DND-41 (cell line): ENCODE measurements at places on chromosomes 2 and 18.

- DNase-seq: no peak
These were observed 78.0 kb downstream of the UPP2 start for GRCh38 chr2:158179660-158180059.

GRCh38 chr2:139730197-139730596 is 950.0 kb upstream of the NXPH2 start:
- DNase-seq: no peak

DNA sequence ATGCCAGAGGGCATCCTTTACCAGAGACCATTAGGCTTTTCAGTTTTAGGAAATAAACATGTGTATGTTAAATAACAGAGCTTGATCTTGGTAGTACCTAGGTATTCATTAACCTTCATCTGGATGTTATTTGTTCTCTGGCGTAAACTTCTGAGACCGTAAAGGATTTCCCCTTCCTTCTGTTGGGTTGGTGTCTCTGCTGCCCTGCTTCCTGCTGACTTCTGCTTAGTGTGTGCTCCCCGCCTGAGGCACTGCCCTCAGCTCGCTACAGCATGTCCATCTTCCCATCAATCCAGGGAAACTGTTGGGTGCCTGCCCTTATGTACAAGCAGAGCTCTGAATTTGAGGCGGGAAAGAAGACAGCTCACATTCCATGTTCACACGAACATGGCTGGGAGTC is 177.9 kb downstream of the TPGS2 start:
- DNase-seq: no peak

GRCh38 chr2:134360745-134361487 is 107.0 kb downstream of the MGAT5 start:
- no peak for DNase-seq

GRCh38 chr2:219177552-219178376 is at the start of gene RETREG2:
TSS of gene RETREG2 (plus strand) at chr2:219178275. CDS start at chr2:219178353, 78 bp downstream.
- peak; percentile 83 for DNase-seq

DNA sequence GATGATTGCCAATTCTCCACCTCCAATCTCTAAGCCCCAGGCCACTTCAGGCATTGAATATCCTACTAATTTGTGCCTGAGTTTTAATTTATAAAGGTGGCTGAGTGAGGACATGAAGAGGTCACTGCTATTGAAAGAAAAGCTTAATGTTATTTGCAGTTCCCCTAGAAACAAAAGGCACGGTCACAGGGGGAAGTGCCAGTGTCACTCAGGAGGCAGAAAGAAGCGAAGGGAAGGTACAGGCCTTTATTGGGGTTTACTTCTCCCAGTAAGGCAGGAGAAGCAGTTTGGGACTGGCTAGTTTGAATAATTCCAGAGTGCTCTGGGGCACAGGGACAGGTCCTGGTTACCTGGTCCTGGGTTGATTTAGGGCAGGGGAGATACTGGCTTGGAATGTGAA is 1.7 kb upstream of the ABHD1 start:
- DNase-seq: no peak

- DNase-seq: no peak
These were observed 328.1 kb downstream of the SLC8A1 start for GRCh38 chr2:40123746-40124145.

- no peak for DNase-seq
These were observed 594.3 kb upstream of the NETO1 start for GRCh38 chr18:73462092-73462491.

GRCh38 chr2:213766465-213766901 is 482.2 kb downstream of the SPAG16 start:
- peak; percentile 15 for DNase-seq

DNA sequence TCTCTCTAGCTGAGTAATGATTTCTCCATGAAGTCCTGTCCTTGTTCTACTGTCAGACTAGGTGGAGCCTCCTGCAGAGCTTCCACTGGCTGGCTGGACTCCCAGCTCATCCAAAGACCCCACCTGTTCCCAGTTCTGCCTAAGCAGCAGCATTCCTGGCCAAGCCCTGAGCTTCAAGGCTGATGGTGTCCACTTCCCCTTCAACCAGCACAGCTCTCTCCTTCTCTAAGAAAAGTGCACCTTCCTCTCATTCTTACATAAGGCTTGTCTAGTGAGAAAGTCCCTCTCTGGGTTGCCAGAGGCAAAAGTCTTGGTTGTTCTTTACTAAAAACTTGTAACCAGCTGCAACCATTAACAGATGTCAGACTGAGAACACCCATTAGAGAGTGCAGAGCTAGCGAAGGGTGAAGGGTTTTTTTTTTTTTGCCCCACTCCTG is 58.9 kb downstream of the CXCR4 start:
- no peak for DNase-seq

DNA sequence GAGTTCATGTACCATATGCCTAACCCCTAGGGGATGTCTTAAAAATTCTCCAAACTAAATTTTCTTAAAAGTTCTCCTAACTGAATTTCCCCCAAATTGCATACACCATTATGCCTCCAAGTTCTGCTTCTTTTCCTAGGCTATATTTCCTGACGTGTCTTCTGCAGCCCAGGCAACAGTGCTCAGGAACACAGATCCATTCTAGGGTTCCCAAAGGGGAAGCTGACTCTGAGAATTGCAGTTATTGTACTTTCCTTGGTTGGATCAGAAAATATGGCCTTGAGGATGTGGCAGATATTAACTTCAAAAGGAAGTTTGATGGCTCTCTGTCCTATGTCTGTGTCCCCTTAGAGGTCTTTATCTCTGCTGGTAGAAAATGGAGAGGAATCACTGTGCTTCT is 124.3 kb downstream of the TMEM17 start:
- DNase-seq: no peak

- DNase-seq: no peak
These were observed 9.3 kb upstream of the ERBB4 start for GRCh38 chr2:212547716-212548454.

GRCh38 chr18:50286391-50287027 is 983 bp downstream of the CXXC1 start:
- peak; percentile 26 for DNase-seq

GRCh38 chr2:56449449-56449860 is 265.7 kb downstream of the CCDC85A start:
- DNase-seq: no peak

DNA sequence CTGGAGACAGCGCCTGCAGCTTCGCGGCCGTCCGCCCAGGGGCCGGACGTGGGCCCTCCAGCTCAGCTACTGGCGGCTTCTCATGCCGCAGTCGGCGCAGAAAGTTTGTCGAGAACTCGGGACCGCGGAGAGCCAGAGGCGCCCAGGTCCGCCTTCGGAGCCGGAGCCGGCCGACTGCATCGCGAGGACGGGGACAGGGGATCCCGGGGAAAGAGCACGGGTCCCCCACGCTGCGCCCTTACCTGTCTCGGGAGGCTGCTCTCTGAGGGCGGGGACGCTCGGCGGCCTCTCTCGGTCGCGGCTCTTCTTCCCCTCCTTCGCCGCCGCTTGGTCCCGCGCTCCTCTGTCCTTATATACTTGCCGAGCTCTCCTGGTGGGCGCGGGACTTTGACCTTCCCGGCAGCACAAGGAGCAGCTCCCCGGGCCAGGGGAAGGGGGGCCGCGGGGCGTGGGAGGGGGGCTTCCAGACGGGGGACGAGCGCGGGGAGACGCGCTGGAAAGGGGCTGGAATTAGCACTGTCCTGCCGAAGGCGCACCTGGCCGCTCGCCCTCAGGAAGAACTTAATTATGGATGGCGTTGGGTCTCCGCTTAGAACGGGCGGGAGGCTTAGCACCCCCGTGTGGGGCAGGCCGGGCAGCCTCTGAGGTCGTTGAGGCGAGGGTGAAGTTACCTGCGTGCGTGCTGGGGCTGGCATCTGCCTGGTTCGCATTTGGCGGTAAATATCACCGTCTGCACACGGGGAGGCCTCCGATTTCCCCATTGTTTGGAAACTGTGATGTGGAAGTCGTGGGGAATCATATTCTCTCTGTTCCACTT is at the start of gene POMC:
Gene POMC, minus strand, starts transcription at position 325 of the 817 bp plus-strand sequence. CDS start 3,808 bp downstream, outside the sequence.
- no peak for DNase-seq

DNA sequence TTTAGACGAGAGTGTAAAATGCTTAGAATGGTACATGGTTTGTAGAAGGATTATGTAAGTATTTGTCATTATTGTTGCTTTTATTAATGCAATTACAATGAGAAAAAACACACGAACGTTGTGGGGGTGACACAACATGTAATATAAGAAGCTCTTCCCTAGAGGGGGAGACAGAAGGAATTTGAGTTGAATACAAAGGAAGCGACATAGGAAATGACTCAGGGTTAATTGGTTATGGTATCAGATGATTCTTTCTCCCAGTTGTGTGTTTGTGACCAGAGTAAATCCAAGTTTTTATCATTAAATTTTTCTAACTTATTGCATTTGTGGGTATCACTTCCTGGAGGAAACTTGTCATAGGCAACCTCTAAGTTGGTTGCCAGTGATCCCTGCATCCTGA is 625.6 kb upstream of the CDH2 start:
- DNase-seq: no peak

- no peak for DNase-seq
These were observed 96.2 kb upstream of the BCL2L11 start for GRCh38 chr2:111024496-111024895.

DNA sequence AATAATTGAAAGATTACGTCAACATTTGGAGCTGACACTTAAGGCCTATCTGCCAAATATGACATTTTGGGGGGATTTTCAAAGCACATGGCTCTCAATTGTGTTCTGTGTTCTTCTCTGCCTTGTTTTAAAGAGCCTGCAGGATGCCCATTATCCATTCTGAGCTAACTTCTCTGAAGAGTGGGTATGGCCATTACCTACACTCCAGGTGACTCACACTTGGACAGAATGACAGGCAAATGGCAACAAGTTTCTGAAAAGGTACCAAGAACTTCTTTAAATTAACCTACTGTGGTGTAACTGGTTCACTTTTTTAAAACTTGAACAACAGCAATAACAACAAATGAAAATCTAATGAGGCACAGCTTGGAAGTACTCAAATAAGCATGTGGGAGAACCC is 834.9 kb upstream of the SLC39A10 start:
- DNase-seq: no peak

DNA sequence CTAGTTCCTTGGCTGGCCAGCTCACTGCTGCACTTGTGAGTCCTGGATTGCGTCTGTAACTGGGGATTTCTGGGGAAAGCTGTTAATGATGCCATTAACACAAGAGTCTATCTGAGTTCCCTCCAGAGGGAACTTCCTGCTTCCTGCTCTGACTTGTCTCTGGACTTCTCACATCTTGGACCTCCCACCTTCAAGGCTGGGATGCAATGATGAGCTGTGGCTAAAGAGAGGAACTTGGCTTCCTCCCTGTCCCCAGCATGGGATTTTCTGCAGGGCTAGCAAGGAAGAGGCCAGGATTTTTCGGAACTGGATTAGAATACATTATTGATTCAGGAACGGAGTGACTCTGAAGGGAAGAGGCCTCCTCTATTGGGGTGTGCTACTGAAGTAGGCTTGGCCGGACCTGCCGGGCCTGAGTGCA is 155.5 kb downstream of the CLIP4 start:
- no peak for DNase-seq

DNA sequence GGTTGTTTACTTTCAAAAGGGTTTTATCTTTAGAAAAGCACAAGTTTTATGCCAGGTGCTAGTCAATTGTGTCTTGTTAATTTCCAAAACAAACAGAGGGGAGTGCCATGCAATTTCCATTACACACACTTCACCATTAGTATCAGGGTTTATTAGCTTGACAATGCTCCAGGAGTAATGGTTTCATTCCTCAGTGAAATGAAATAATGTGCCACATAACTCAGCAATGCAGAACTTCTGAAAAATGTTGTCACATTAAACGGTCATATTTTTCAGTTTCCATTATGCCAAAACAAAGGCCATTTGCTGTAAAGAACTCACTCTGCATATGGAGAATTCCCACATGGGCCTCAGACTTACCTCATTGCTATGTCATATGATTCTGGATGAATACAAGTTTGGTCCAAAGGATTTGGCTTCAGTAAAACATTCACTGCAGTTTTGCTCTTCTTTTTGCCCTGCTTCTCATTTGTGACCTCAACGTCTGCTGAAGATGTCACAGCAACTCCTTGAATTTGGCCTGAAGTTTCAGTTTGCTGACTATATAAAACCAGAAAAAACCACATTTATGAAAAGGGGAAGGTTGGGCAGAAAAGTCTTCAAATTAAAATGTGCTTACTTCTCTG is 198.2 kb downstream of the SRBD1 start:
- DNase-seq: no peak

GRCh38 chr2:21118302-21118920 is 5.4 kb upstream of the TDRD15 start:
- peak; percentile 39 for DNase-seq

DNA sequence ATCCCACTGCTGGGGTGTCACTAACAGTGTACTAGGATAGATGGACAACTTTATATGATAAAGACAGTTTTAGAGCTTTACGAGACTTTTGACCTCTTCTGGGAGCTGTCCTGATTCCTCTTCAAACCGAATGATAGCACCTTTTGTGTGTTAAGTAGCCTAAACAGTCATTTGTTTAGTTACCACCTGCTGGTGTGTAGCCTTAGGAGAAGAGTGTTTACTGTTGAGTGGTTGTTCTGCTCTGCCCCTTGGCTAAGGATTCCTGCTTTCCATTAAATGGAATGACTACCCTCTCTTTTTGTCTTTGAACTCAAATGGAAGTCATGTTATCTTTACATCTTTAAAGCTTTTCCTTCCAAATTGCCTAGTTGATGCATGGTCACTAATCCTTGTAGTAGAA is 28.0 kb upstream of the MGAT5 start:
- DNase-seq: no peak

DNA sequence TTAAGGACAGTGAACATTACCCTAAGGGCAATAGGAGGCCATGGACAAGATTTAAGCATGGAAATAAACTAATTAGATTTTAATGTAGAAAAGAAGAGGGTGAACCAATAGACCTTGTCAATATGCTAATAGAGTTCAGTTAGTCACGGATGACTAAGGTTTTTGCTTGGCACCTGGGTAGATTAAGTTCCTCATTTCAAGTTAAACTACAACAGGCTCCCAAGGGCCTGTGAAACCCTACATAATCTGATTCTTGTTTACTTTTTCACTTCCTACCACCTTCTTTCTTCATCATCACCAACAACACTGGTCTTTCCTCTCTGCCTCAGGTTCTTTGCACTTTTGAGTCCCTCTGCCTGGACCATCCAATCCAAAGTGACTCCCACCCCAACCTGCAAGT is 14.8 kb downstream of the SP110 start:
- DNase-seq: no peak

DNA sequence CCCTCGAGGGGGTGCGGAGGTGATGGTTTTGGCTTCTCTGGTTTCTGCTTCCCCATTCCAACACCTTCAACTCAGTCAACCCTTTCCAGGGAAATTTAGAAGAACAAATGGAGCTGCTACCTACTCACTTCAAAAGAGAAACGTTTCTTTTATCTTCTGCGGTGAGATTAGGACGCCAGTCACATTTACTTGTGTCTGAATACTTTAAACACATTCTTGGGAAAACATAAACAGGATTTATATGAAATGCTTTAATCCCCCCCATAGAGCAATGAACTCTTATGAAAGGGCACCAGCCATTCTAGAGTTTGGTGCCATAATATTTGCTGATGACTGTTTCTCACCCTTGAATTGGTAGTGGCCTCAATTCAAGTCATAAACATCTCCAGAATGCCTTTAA is 253.2 kb upstream of the APCDD1 start:
- no peak for DNase-seq
